Activated T-cell treated with anti-CD3 and anti-CD28 coated beads, Interleukin-2, amount 50 U/mL, for 1 hour (primary cell): ENCODE measurements at places on chromosomes 16 and 17.

DNA sequence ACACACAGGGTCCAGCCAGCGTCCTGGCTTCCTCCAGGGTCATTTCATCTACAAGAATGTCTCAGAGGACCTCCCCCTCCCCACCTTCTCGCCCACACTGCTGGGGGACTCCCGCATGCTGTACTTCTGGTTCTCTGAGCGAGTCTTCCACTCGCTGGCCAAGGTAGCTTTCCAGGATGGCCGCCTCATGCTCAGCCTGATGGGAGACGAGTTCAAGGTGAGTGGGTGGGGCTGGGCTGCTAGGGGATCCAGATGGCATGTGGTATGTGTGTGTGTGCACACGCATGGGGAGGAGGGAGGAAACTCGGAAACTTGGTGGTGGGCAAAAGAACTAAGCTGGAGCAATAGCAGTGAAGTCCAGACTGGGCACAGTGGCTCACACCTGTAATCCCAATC is 11.5 kb downstream of the CETP start:
- no peak for DNase-seq

GRCh38 chr17:73522696-73523095 is 121.5 kb downstream of the SDK2 start:
- DNase-seq = no peak

- DNase-seq = no peak
These were observed 49.8 kb downstream of the BRD7 start for GRCh38 chr16:50318796-50319578.

DNA sequence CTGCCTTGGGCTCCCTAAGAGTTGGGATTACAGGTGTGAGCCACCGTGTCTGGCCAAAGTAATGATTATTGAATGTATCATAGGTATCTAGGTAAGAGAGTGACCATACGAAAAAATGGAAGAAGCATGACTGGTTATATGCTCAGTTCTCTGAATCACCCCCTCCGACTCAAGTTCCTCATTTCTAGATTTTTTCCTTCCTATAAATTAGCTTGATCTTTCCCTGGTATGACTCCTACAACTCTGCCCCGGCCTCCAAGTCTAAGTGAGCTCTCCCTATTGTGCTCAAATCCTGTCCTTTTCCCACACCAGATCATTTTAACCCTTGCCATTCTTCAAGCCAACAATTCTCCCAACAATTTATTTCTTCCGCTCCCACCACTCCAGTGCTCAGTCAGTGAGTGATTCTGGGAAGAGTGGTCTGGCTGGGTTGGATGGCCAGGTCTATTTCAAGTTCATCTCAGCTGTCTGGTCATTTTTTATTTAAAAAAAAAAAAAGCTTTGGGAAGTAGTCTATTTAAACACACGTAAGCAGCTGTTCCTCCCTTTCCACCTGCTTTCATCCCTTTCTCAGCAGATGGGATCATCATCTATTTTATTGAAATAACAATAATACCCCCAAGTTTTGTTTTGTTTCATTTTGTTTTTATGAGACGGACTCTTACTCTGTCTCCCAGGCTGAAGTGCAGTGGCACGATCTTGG is 120.2 kb upstream of the HS3ST2 start:
- DNase-seq = no peak

GRCh38 chr17:37507111-37507510 is 17.4 kb downstream of the DUSP14 start:
- DNase-seq = no peak
